ENCODE measurements at places on chromosomes 6 and 20.

DNA sequence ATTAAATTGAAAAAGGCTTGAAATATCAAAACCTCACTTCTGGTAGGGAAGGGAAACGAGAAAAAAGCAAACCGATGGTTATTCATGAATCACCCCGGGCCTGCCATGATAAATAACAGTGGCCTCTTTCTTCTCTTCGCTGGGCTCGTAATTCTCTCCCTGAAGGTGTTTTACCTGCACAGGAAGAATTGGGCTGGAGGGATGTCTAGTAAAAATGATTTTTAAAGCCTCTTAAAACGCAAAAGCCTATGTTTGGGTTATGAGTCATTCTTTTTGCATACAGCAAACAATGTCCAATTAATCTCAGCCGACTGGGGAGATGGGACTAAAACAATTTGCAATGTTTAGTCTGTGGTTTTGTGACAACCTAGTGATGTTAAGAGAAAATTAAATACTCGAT is 16.8 kb downstream of the LINC00237 start:
- no peak for DNase-seq

DNA sequence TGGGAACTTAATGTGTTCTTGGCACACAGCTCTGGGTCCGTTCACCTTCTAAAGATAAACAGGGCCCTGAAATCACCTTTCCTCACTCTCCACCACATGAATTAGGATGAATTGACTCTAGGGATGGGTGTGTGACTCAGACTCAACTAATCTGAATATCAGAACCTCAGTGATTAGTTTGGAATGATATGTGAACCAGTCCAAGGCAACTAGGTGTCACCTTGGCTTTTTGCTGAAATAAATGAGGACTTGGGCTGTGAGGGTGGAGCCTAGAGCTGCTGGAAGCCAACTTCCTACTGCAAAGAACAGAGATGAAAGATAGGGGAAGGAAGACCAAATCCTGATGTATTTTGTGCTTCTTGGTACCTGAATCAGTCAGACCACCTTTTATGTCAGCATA is 132.0 kb upstream of the RNF24 start:
- DNase-seq: no peak

DNA sequence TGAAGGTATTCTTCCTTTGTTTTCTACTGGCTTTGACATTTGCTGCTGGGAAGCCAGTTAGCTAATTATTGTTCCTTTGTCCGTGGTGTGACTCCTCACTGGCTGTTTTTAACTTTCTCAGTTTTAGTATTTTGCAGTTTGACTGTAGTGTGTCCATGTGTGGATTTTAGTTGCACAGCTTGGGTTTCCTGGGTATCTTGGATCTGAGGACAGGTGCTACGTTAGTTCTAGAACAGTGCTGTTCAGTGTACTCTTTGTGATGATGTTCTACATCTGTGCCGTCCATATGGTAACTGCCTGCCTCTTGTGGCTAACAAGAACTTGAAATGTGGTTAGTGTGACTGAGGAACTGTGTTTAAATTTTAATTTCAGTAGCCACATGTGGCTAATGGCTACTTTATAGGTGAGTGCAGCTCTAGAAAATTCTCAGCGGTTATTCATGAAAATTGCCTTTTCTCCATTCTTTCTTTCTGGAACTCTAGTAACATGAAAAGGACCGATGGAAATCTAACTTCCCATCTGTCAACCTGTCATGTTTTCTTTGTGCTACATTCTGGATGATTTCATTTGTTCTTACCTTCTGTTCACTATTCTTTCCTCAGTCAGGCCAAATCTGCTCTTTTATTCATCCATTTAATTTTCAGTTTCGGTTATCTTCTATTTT is 7.4 kb downstream of the SNX9 start:
- no peak for DNase-seq

DNA sequence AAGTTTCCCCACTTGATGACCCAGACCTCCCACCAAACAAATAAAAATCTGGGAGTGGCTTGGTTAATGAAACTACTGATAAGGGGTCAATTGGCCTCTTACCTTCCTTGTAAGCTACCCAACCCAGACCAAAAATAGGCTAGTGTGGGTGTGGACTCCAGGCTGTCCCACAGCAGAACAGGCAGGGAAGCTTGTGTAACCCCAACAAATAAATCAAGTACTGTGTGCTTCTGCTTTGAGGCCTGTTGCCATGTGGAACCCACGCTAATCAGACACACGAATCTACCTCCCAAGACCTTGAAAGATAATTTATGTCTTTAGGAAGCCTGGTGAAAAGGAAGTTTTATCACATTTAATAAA is 33.7 kb upstream of the PAQR8 start:
- no peak for DNase-seq

- DNase-seq: no peak
Measured at GRCh38 chr6:89242574-89243330, 25.6 kb upstream of the GABRR1 start.

DNA sequence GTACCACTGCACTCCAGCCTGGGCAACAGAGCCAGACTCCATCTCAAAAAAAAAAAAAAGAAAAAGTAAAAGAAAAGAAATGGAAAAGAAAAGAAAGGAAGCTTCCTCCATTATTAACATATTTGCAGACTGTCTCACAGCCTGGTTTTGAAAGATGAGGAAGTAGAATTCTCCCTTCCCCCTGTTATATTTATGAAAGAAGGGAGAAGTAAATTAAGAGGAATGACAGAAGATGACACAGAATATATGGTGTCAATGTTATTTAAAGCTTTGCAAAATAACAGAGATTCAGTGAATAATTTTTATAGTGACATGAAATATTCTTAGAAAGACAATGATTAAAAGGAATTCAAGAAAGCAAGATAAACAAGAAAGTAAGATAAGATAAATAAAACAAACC is 83.7 kb upstream of the PRSS16 start:
- no peak for DNase-seq

DNA sequence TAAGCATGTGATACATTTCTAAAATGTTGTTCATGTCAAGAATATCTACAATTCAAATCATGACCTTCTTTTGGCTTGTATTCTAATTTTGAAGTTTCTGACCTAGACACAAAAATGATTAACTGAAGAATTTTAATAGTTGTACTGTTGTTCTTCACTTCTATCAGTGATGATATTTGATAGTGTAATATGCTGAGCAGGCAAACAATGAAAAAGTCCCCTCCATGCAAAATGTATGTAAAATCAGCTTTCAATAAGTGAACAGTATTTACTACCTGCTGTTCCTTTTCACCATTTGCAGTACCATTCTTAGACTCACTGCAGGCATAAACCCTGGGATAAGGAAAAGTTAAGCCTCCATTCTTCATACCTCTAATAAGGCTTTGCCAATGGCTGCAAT is 201.5 kb downstream of the LAMA2 start:
- DNase-seq: no peak

DNA sequence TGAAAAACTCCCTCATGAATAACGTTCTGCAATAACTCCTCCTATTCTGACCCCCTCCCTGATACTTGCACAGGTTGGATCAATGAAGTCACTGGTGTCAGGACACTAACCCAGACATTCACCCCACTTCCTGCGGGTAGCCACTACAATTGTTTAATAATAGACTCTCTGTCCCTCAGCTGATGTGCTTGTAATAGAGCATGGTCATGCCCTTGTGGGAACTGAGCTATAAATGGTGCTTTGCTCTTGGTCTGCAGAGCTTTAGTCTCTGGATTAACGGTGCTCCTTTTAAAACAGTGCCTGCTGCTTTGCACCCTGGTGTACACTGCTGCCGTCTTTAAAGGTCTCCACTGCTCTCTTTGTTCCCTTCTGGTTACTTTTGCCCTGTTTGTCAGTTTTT is 127.3 kb downstream of the BACH2 start:
- DNase-seq: no peak

GRCh38 chr20:1563598-1563997 is 6.1 kb upstream of the SIRPD start:
- no peak for DNase-seq

DNA sequence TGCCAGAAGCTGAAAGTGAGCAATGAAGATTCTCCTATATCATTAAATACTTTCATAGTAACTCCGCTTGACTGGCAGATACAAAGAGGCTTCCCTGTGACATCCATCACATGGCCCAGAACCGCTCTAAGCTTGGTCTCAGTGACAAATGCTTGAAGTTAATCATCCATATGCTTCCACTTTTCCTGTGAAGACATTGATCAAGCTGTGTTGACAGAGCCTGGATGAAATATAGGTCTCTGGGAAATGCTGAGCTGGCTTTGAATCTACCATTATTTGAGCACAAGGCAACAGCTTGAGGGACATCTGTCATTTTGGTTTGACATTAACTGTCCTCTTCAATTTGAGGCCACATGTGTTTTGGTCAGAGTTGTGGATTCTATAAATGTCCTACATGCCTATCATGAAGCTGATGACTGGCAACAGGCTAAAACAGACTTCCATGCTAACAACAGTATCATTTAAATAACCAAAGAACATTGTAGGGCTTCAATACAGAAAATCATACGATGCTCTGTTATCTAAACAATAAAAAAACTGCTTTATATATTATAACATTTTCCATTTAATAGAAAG is 402.2 kb upstream of the IRAK1BP1 start:
- DNase-seq: no peak

DNA sequence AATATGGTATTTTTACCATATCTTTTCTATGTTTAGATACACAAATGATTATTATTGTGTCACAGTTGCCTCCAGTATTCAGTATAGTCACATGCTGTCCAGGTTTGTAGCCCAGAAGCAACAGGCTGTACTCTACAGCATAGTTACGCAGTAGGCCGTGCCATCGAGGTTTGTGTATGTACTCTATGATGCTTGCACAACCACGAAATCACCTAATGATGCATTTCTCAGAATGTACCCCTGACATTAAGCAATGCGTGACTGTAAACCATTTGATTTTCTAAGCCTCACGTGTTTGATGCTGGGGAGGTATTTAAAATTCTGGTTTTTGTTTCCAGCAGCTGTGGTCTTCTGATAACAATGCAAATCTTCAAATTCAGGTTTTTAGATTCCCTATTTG is 207.6 kb downstream of the UST start:
- DNase-seq: no peak

GRCh38 chr20:57024849-57025248 is 241.6 kb downstream of the BMP7 start:
- no peak for DNase-seq

- DNase-seq: no peak
Measured at GRCh38 chr20:753897-754635, 14.2 kb downstream of the SLC52A3 start.

DNA sequence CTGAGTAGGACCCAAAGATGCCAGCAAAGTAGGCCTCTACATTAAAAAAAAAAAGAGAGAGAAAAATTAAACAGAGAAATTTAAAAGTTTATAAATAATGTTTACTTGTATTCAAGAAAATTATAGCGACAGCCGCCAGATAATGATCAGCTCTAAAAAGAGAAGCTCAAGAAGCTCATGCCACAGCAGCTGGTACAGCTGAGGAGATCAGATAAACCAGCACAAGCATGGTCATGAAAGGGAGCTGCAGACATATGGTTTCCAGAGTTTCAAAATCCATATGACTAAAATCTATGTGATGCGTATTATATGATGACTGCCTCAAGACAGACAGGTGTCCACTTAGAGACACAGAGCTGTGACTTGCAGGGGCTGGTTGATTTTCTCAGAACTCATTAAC is 13.6 kb upstream of the HLA-C start:
- no peak for DNase-seq

DNA sequence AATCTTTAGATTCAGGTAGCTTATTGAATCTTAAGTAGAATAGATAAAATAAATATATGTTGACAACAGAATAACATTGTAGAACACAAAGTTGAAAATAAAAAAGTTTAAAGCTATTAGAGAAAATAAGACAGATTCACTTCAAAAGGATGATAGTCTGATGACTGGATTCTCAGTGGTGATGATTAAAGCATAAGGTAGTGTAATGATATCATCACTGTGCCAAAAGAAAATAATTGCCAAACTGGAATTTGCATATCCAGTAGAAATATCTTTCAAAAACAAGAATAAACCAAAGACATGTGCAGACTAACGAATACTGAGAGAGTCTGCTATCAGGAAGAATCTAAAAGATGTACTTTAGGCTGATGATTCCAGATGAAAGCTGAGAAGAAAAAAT is 30.2 kb downstream of the ENPP1 start:
- no peak for DNase-seq

GRCh38 chr6:100612094-100612493 is 147.4 kb upstream of the SIM1 start:
- no peak for DNase-seq

- no peak for DNase-seq
Measured at GRCh38 chr6:164563924-164564323, 745.5 kb downstream of the C6orf118 start.

All from stimulated activated CD8-positive, alpha-beta memory T cell treated with anti-CD3 and anti-CD28 coated beads, Interleukin-4, amount 100 ng/mL, for 4 hours (primary cell).